Stimulated activated naive CD4-positive, alpha-beta T cell (primary cell): ENCODE measurements at places on chromosomes 2 and 18.

- DNase-seq = no peak
These were observed 444.5 kb downstream of the CMPK2 start for GRCh38 chr2:6421138-6421730.

DNA sequence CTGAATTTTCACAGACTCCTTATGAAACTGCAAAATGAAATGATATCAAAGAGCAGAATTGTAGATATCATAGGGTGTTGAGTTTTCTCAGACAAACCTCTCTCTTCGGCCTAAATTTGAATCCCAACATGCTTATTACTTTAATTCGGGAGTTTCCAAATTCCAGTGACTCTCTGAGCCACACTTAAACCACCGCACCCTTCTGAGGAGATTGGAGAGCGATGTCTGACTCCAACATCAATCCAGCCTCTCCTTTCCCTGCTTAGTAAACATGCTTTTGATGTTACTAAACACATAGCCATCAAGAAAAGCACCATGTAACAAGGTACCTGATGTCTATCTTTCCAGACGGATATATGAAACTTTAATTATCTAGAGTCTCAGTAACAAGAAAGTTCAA, 103.1 kb upstream of the ARHGAP28 start:
- no peak for DNase-seq

GRCh38 chr18:9619056-9619455, 4.7 kb upstream of the PPP4R1 start:
- DNase-seq = no peak

- DNase-seq = no peak
These were observed 2.5 kb upstream of the ADCY3 start for GRCh38 chr2:24922556-24922955.

- DNase-seq = peak; percentile 86
These were observed 17.3 kb upstream of the ANXA4 start for GRCh38 chr2:69724540-69725159.

DNA sequence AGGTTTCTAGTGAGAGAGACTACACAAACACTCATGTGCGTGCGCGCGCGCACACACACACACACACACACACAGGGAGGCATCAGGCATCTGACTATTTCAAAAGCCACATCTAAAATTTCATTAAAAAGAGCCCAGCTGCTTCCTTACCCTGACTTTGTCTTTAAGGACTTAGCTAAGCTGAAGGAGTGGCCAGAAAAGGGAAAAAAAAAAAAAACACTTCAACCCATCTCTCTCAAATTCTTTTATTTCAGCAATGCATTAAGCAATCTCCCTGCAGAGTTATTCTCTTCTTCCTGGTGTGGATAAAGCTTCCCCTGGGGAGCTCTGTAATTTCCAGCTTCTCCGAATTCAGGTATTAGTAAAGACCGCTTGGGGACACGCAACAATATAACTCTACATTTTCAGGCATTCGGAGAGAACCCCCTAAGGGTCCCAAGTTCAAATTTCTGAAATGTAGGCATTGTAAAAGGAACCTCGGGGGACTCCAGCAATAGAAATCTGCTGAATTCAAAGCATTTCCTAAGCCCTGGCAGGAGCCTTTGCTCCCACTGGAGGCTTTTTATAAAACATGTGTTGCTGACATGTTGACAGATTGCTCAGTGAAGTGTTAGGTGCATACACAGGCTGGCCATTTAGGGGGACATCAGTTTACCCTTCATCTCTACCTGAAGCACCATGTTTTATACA, 67.0 kb downstream of the ZNF521 start:
- DNase-seq = no peak

- DNase-seq = no peak
These were observed 55.0 kb downstream of the LRP1B start for GRCh38 chr2:142075826-142076225.

DNA sequence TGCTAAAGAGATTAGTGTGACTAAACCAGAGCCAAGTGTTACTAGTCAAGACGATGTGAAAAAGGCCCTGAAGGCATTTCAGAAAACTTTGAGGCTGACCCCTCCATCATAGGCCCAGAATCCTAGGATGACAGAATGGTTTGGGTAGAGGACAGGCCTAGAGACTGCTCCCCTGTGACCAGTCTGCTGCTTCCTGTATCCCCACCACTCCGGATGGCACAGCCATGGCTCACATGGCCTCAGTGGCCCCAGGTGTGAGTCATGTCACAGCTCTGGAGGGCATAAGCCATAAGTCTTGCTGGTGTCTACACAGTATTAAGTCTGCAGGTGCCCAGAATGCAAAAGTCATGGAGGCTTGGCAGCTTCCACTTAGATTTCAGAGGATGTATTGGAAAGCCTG, 12.4 kb upstream of the STAT1 start:
- no peak for DNase-seq

DNA sequence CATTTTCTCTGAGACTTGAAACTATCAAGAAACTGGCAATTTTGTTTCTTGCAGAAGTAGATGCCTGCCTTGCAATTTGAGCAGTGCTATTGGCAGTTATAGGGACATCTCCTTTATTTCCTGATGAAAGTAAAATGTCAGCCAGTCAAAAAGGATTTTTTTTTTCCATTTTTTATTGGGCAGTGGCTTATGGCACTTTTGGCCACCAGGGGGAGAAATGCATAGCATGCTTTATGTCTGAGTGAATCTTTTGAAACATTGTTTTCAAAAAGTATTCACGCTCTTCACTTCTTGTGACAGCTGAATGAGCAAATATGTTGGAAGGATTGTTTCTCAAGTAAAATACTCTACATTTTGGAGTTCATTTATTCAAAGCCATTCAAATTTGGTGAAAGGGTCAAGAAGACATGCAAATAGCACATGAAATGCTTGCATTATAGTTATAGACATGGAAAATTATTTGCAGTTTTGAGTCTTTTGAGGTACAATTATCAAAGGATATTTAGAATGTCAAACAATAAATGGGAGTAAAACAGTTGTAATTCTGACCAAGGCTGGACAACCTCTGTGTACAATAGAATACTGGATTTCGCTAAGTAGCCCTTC, 491.0 kb downstream of the CDH2 start:
- DNase-seq = no peak
